ENCODE measurements at places on chromosomes 12 and 14. TPM values are rescaled to one million over a fixed set of nuclear protein-coding genes. Genes with fewer than 3 reads are reported as not detected.

GRCh38 chr12:16070113-16070512, 159.0 kb downstream of the DERA start:
- H3K4me1 ChIP-seq, result no peaks in the 10 kb centered on the region
- no peak overlapping the region for H3K27ac ChIP-seq
- H3K4me3 ChIP-seq, result no peak overlapping the region
- no peak for DNase-seq
- H3K27me3 ChIP-seq, result no peaks in the 10 kb centered on the region

GRCh38 chr12:51388069-51388799, 3.0 kb downstream of the GALNT6 start:
- H3K4me1 ChIP-seq, result no peaks in the 10 kb centered on the region
- H3K36me3 ChIP-seq, result no peaks in the 10 kb centered on the region
- H3K27me3 ChIP-seq, result peaks cover 7% of the 10 kb centered on the region
- DNase-seq, result no peak

DNA sequence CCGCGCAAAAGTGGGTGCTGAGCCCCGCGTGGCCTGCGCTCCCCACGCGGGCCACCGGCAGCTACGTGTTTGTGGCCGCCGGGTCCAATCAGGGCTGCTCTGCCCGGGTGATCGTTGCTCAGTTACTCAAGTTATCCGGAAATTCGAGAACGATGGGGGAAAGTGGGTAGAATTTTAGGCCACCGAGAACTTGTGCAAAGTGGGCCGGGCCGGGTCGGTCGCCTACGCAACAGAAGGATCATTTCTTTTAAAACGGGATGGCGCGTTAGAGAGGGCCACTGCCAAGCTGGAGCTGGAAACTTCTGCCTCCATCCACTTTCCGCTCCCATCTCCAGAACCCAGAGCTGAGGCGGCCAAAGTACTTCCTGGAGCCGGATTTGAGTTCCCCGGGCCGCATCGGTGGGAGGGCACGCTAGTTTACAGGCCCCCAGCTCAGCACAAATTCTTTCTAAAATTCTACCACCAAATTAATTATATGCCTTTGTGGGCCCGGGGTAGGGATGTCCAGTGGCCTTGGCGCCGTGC, 3.5 kb downstream of the RFX4 start:
- no peak overlapping the region for H3K4me3 ChIP-seq
- H3K27me3 ChIP-seq, result no peaks in the 10 kb centered on the region
- H3K36me3 ChIP-seq, result no peaks in the 10 kb centered on the region

GRCh38 chr12:13504736-13505135, 308.2 kb downstream of the EMP1 start:
- no peak for DNase-seq
- H3K4me1 ChIP-seq, result no peaks in the 10 kb centered on the region
- no peak overlapping the region for H3K27ac ChIP-seq
- no peak overlapping the region for H3K4me3 ChIP-seq

- H3K4me1 ChIP-seq, result no peaks in the 10 kb centered on the region
- no peak overlapping the region for H3K4me3 ChIP-seq
- no peak overlapping the region for H3K27ac ChIP-seq
- H3K27me3 ChIP-seq, result no peaks in the 10 kb centered on the region
Measured at GRCh38 chr12:61916831-61917230, 343.4 kb upstream of the USP15 start.

GRCh38 chr14:35370969-35371368, 33.6 kb downstream of the NFKBIA start:
- no peak for DNase-seq
- H3K27me3 ChIP-seq, result no peaks in the 10 kb centered on the region
- no peaks in the 10 kb centered on the region for H3K36me3 ChIP-seq
- H3K4me3 ChIP-seq, result no peak overlapping the region

DNA sequence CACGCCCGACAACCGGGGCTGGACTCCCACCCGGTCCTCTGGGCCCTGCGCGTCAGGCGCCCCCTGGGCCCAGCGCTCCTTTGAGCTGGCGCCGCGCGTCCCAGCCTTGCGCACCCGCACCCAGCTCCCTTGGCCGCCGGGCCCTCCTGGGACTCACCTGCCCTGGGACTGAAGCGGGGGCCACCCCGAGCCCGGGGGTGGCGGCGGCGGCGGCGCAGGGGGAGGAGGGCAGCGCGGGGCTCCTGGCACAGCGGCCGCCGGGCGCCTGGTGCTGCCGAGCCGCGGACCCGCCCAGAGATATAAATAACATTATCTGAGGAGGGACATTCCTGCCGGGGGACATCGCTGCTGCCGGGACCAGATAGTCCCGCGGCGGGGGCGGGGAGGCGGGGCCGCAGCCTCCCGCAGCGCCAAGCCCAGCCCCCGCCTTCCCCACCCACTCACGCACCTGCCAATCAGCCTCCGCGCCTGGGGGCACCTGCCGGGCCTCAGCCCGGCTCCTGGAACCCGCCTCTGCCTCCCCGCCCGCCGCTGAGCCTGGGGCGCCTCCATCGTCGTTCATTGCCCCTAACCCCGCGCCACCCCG, at the start of gene SPTB:
Gene SPTB, minus strand, starts transcription at position 273 of the 586 bp plus-strand sequence. CDS start 56,813 bp downstream, outside the sequence.
- H3K4me3 ChIP-seq, result peak within 1 kb of the TSS; percentile 64
- H3K27me3 ChIP-seq, result peaks cover 6% of the 10 kb centered on the region
- no peaks in the 10 kb centered on the region for H3K36me3 ChIP-seq
- DNase-seq, result peak; percentile 25
- no peak within 1 kb of the TSS for H3K27ac ChIP-seq

DNA sequence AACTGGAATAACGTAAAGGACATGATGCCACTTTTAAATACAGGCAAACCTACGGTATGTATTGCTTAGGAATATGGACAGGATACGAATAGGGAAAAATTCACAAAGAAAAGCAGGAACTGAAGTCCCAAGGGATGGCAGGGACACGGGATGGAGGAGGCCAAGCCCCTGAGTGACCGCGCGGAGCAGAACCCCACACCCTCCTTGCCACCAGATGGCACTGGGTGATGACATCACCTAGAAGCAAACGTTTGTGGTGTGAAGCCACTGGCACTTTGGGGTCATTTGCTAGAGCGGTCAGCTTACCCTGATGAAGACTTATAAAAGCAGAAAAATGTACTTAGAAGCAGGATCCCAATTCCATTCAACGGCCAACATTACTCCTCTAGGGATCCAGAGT, 9.4 kb downstream of the DHX37 start:
- no peaks in the 10 kb centered on the region for H3K4me1 ChIP-seq
- H3K27ac ChIP-seq, result no peak overlapping the region
- H3K36me3 ChIP-seq, result no peaks in the 10 kb centered on the region
- no peak overlapping the region for H3K4me3 ChIP-seq
- no peaks in the 10 kb centered on the region for H3K27me3 ChIP-seq

- H3K4me3 ChIP-seq, result no peak overlapping the region
- H3K27ac ChIP-seq, result no peak overlapping the region
- H3K36me3 ChIP-seq, result no peaks in the 10 kb centered on the region
- DNase-seq, result no peak
- H3K4me1 ChIP-seq, result no peaks in the 10 kb centered on the region
Measured at GRCh38 chr12:108119126-108119973, 9.7 kb upstream of the WSCD2 start.

DNA sequence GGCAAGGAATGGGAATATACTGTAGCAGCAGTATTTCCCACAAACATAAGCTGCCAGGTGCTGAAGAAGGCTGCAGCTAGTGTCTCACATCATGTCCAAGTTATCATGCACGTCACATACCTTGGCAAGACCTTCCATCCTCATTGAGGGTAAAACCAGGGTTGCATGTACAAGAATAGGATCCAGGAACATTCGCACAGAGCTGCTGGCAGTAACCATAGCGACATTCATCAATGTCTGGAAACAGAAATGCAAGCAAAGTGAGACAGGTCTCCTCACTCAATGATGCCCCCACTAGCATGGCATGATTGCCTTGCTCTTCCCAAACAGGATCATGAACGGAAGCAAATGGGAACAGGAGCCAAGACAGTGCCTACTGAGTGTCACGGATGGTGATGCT, 23.8 kb upstream of the TC2N start:
- no peaks in the 10 kb centered on the region for H3K36me3 ChIP-seq
- no peak overlapping the region for H3K4me3 ChIP-seq
- DNase-seq, result no peak
- no peaks in the 10 kb centered on the region for H3K27me3 ChIP-seq

DNA sequence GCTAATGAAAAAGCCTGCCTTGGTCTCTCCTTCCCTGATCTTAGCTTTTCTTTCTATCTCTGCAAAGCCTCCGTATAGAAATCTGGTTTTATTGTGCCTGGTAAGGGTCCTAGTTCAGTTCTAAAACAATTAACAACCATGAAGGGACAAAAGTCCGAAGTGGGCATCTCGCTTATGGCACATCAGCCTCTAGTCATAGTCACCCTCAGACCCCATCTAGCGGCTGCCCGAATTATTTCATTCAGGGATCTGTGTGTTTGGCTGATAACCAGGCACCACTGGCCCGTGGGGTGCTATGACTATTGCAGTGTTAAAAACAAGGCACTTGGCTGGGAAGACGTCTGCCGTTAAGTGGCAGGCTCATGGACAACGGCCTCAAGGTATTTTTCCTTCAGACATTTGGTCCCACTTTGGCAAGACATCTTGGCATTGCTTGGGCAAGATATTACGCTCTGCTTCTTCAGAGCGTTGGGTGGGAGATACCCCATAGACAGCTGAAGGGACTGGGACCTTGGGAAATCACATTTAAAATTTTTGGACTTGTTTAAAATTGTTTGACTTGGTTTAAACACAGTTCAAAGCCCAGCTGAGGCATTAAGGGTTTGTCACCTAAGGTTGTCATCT, 87.1 kb downstream of the SINHCAF start:
- no peak for DNase-seq
- H3K36me3 ChIP-seq, result no peaks in the 10 kb centered on the region
- no peak overlapping the region for H3K4me3 ChIP-seq
- no peaks in the 10 kb centered on the region for H3K27me3 ChIP-seq
- no peaks in the 10 kb centered on the region for H3K4me1 ChIP-seq
- no peak overlapping the region for H3K27ac ChIP-seq

DNA sequence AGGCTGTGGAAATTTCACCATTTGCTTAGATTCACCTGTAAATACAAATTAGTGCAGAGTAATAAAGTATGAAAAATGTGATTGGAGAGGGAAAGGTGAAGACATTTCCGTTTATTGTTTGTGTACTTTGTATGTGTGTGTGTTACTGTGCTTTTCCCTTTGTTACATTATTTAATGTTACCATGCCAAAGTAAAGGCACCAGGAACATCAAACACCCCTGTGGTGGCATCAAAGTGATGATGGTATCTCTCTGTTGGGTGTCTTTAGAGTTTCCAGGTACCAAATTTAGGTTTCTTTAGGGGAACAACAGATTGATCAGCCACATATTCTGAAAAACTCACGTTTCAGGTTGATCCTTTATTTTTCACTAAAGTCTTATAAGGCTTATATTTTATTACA, 189.0 kb upstream of the FBXO33 start:
- H3K4me1 ChIP-seq, result no peaks in the 10 kb centered on the region
- no peaks in the 10 kb centered on the region for H3K27me3 ChIP-seq
- H3K4me3 ChIP-seq, result no peak overlapping the region
- H3K36me3 ChIP-seq, result no peaks in the 10 kb centered on the region

DNA sequence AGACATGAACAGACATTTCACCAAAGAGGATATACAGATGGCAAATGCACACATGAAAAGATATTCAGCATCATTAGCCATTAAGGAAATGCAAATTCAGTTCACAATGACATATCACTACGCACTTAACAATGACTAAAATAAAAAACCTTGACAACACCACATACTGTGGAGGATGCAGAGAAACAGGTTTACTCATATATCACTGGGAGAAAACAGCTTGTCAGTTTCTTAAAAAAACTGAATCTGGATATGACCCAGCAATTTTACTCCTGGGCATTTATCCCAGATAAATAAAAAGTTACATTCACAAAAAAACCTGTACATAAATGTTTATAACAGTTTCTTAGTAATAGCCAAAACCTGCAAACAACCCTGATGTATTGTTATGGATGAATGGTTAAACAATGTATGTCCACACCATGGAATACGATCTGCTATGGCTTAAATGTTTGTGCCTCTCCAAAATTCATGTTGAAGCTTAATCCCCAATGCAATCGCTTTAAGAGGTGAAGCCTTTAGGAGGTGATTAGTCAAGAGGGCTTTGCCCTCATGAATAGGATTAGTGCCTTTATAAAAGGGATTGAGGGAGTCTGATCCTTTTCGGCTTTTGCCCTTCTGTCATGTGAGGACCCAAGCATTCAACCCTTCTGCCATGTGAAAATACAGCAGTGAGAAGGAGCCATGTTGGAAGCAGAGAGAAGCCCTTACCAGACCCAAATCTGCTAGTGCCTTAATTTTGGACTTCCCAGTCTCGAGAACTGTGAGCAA, 36.0 kb upstream of the PPP4R3A start:
- no peaks in the 10 kb centered on the region for H3K36me3 ChIP-seq
- H3K4me1 ChIP-seq, result no peaks in the 10 kb centered on the region
- H3K4me3 ChIP-seq, result no peak overlapping the region
- no peaks in the 10 kb centered on the region for H3K27me3 ChIP-seq
- no peak for DNase-seq

- DNase-seq, result no peak
- no peak overlapping the region for H3K27ac ChIP-seq
- no peaks in the 10 kb centered on the region for H3K36me3 ChIP-seq
- no peaks in the 10 kb centered on the region for H3K27me3 ChIP-seq
- no peak overlapping the region for H3K4me3 ChIP-seq
Measured at GRCh38 chr12:48219631-48220030, 16.5 kb upstream of the OR10AD1 start.

DNA sequence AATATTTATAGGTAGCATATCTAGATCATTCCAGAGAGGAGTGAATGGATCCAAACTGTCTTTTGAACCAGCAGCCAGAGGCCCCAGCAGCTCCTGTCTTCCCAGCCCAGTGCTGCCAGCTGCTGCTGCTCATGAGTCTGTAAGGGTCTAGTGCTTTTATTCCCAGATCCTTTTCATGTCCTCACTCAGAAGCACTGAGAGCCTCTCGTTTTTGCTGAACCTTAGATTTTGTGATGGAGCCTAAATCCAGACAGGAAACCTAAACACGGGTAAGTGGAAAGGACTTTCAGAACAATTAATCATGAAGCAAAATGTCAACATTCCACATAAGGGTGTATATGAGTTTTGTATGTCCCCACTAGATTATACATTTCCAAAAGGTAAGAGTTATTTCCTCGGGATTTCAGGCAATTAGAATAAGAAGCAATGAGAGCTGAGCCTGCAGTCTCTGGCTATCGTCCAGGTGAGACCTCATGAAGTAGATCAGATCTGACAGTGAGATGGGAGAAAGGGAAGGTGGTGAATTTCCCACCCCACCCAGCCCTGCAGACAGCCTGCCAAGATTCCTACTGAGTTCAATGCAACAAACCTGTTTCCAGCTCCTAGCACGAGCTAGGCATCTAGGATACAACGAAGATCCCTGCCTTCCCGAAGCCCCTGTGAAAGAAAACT, 84.4 kb downstream of the NINJ2 start:
- no peak overlapping the region for H3K4me3 ChIP-seq
- H3K27ac ChIP-seq, result no peak overlapping the region
- no peaks in the 10 kb centered on the region for H3K36me3 ChIP-seq
- no peak for DNase-seq

Gene DDX47
- 38.8 TPM for total RNA-seq

Gene ST8SIA1
- 1.2 TPM for total RNA-seq

Gene VASH1
- total RNA-seq, result 3.2 TPM

Gene ZNF705A
- not detected for total RNA-seq

Gene ZFHX2
- total RNA-seq, result 0.53 TPM

Gene ATP5F1B
- total RNA-seq, result 333 TPM

Gene XRCC3
- total RNA-seq, result 42.9 TPM

Gene PIANP
- total RNA-seq, result not detected

Gene SELPLG
- total RNA-seq, result 2.4 TPM
